ENCODE measurements at places on chromosomes 6 and 20.

- no peak for DNase-seq
Measured at GRCh38 chr6:157758516-157759023, 64.5 kb upstream of the SNX9 start.

DNA sequence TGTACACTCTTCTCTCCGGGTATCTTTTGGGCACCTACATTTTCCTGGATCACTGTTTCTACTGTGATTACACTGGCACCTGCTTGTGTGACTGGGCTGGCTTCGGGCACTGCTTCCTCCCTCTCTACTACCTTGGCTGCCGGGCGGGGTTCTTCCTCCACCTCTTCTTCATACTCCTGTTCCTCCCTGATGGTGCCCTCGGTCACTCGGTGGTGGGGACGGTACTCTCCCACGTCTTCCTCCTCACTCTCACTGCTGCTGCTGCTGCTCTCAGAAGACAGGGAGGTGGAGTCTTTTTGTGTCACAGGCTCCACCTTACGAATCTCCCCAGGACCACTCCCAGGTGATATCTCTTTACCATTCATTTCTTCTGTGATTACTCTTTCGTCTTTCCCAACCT lies 42.5 kb downstream of the SMLR1 start:
- no peak for DNase-seq

DNA sequence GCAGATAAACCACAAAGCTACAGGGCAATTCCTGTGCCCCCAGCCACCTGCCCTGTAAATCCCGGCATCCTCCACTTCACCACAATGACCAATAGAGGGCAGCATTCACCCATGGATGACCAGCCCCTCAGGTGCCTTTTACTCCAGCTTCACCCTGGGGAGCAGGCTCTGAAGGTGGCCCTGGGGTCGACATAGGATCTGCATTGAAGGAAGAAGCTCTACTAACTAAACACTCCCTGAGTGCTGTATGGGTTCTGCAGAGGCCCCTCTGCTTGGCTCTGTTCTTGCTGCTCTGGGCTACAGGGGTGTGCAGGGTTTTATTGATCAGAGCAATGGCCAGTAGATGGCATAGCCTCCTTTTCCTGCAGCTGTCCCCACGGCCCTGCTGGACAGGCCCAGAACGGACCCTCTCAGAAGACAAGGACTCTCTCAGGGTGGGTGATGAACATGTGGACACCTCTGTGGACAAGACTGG lies 20.3 kb downstream of the CST4 start:
- no peak for DNase-seq

DNA sequence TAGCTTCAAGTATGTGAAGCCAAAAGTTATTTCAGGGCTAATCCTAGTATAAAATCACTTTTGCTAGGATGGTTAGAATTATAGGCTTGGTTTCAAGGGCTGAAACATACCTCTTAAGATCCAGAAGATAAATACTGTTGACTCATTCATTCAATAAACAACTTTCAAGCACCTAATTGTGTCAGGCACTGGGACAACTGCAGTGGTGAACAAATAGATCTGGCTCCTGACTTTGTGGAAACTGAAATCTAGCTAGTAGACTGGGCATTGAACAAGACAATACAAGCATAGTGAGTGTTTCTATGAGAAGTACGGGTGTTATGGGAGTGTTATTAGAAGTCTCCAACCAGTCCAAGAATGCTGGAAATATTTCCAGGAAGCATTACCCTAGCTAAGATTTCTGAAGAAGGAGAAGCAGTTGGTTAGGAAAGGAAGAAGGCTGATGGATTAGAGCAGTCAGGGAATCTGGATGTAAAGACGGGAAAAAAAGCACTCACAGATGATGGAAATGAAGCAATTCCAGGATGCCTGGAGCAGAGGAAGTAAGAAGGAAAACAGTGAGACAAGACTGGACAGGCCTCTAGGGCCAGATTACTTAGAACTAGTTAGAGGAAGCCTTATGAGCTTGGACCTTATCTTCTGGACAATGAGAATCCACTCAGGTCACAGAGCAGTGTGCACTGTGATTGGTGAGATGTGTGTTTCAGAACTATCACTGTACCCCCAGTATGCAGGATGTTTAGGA lies 132.6 kb upstream of the RAB32 start:
- DNase-seq = no peak

DNA sequence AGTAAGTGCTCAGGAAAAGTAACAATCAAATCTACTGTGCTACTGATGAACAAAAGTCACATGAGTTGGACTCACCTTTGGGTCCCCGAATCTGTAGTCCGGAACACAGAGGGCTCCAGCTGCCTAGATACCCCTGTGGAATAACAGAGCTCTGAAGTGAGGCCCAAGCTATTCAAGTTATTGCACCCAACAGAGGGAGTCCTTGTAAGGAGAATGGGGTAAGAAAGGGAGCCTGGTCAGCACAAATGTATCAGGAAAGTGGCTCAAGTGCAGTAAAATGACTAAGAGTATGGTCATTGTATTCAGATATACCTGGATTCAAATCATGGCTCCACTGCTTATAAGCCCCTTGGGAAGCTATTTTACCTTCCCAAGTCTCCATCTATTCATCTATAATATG lies 20.9 kb downstream of the EDN1 start:
- DNase-seq = no peak

DNA sequence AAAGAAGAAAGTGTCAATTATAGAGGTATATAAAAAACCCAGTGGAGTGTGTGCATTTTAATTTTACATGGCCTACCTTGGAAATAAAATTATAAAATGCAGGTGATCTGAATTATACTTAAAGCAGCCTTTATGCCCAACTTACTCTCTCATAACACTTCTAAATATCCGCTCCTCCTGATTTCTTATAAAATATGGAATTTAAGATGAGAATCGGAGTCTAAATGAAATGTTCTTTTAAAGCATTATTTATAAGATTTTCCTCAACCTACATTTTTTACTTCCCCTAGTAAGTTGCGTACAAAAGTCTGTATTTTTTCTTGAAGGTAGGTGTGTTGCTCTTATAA lies 3.5 kb downstream of the CITED2 start:
- no peak for DNase-seq

GRCh38 chr6:102114402-102114801 lies 720.9 kb downstream of the GRIK2 start:
- no peak for DNase-seq

DNA sequence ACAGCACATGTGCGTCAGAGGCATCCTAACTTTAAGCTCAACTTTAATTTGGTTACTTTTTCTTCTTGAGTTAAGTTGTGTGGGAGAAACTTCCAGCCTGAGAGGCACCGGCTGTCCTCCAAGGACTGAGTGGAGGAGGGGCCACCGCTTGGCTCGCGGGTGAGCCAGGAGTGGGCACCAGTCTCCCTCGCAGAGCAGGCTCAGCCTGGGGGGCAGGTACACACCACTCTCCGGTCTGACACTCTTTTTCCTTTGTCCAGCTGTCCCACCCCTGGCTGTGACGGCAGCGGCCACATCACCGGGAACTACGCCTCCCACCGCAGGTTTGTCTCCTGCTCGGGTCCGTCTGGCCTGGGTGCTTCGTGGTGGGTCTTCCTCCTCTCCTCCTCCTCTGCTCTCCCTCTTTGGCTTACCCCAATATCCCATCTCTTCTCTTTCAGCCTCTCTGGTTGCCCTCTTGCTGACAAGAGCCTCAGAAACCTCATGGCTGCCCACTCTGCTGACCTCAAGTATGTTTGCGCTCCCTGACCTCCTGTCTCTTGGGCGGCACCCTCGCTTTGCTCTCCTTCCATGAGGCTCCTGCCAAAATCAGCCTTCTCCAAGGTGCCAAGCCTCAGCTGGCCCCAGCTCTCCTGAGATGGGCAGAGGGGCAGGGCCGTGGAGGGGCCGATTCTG lies 32.6 kb upstream of the PCMTD2 start:
- no peak for DNase-seq

DNA sequence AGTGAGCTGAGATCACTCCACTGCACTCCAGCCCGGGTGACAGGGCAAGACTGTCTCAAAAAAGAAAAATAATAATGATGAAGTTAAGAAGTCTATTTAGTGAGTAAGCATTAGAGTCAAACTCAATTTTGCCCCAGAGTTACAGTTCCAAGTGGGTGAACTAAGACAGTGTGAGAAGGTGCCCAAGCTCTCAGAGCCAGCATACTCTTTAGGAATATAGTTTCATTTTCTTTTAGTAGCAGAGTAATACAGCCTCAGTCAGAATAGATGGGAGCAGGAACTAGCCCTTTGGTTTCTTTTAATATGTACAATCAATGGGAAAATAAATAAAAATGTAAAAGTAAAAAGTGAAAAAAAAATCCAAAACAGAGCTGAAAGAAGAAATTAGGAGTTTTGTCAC lies 87.0 kb upstream of the ADGRF1 start:
- no peak for DNase-seq

DNA sequence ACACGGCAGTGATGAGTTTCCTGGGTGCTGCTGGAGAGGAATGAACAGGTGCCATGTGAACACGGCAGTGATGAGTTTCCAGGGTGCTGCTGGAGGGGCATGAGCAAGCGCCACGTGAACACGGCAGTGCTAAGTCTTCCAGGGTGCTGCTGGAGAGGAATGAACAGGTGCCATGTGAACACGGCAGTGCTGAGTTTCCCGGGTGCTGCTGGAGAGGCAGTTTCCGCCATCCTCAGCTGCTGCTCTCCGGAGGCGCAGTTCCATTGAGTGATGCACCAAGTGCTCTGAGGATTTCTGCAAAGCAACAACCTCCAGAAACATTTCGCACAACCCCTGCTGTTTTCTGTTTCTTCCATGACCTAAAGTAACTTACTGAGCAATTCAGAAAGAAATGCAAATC lies 155.4 kb downstream of the SMOC2 start:
- no peak for DNase-seq

DNA sequence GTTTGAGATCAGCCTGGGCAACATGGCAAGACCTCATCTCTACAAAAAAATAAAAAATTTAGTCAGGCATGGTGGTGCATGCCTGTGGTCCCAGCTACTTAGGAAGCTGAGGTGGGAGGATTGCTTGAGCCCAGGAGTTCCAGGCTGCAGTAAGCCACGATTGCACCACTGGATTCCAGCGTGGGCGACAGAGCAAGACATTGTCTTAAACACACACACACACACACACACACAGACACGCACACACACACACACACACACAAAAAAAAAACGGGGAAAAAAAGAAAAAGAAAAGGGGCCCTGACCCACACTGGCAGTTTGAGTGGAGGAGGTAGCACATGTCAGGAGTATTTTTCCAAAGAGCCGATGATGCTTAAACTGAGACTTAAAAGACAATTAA lies 122.2 kb downstream of the AFG1L start:
- no peak for DNase-seq

- DNase-seq = no peak
Measured at GRCh38 chr6:131488780-131489179, 84.2 kb upstream of the ARG1 start.

DNA sequence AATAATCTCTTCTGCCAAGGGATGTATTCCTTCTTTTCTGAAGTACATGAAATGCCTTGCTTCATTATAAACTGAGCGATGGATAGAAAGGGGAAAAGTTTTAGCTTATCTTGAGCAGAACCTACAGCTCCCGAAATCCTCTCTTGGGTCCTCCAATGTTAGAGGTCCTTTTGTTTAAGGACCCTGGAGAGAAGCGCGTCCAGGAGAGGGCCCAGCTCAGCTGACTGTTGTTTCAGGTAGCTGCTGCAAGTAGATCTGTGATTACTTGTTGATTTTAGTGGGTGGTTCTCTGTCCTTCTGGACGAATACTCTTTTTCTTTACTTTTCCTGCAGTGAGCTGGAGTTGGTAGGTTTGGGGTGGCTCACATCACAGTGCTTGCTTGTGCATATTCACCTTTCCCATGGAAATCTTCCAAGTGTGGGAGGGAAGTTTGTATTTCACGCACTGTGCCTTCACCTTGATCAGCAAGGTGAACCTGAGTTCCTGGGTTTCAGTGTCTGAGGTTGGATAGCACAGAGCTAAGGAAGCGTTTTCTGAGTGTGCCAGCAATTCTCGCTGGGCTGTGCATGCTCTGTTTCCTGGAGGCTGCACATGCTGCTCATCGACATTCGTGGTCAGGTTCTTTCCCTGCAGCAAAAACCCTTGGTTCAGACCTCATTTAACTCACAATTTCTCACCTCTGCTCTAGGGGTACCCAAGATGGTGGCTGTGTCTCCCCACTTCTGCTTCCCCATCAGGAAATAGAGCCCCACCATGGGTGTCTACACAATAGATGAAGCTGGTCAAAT lies 176.3 kb downstream of the JARID2 start:
- DNase-seq = no peak

DNA sequence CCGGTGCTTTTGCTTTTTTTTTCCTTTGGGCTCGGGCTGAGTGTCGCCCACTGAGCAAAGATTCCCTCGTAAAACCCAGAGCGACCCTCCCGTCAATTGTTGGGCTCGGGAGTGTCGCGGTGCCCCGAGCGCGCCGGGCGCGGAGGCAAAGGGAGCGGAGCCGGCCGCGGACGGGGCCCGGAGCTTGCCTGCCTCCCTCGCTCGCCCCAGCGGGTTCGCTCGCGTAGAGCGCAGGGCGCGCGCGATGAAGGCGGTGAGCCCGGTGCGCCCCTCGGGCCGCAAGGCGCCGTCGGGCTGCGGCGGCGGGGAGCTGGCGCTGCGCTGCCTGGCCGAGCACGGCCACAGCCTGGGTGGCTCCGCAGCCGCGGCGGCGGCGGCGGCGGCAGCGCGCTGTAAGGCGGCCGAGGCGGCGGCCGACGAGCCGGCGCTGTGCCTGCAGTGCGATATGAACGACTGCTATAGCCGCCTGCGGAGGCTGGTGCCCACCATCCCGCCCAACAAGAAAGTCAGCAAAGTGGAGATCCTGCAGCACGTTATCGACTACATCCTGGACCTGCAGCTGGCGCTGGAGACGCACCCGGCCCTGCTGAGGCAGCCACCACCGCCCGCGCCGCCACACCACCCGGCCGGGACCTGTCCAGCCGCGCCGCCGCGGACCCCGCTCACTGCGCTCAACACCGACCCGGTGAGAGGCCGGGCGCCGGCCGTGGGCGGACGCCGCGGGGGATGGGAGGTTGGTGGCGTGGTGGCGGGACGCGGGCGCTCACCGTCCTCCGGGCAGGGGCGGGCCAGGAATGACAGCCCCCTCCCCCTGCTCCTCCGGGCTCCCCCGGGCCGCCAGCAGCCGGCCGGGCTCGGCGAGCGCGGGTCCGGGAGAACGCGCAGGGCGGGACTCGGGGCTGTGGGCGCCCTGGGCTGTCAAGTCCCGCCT lies 606 bp downstream of the ID4 start:
- DNase-seq = no peak

DNA sequence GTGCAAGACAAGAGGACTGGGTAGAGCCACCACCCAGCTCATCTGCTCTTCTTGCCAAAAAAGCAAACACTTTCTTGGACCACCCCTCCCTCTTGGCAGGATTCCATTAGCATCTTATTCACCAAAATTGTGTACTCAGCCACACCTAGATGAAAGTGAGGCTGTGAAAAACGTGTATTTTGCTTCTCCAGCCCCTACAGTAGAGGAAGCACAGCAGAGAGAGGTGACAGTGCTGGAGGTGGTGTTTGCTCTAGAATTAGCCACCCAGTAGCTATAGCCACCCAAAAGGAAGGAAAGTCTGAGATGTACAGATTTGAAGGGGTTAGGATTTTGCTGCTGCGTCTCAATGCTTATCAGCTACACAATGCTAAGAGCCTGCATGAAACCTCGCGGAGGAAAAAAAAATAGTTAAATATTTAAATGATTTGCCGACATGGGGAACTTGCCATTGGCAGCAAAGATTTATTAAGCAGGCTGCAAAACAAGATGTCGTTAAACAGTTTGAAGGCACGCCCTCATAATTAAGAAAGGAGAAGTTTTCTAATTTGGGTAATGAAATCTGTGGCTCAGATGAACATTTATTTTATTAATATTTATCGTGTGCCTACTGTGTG lies 287.3 kb downstream of the ZNF217 start:
- no peak for DNase-seq

Measured in activated T-cell treated with anti-CD3 and anti-CD28 coated beads, Interleukin-2, amount 50 U/mL, for 1 hour (primary cell).